ENCODE measurements at places on chromosomes 1 and 21.

- no peak for DNase-seq
Measured at GRCh38 chr1:184826001-184826400, 71.3 kb upstream of the EDEM3 start.

- no peak for DNase-seq
Measured at GRCh38 chr1:3922201-3922725, 22.2 kb upstream of the C1orf174 start.

GRCh38 chr1:65422241-65423203, 2.1 kb downstream of the LEPR start:
- no peak for DNase-seq

DNA sequence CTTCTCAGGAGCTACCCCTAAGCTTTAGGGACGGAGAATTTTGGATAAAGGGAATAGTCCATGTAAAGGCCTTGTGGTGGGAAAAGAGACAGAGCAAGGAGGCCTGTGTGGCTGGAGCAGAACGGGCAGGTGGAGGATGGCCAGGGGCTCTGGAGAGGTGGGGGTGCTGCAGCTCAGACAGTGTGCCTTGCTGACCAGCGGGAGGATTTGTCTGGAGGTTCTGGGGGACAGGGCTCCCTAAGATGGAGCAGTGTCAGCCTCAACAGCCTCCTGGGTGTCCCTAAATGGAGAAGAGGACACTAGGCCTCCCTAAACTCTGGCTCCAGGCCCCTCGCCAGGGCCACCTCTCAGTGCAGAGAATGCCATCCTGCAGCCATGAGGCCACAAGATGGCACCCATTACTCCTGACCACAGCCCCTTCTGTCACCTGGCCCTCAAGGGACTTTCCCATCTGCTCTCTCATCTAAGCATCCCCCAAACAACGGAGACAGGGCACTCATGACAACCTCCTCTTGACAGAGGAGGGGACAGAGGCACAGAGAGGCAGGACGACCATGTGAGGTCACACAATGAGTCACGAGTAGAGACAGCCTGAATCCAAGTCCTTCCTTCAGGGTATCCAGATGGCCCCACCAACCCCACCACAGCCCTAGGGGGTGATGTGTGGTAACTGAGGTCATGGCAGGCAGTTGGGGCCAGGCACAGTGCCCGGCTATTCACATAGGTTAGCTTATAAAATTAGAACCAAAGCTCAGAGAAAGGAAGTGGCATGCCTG, 94.7 kb downstream of the DMRTB1 start:
- DNase-seq = no peak

- DNase-seq = no peak
Measured at GRCh38 chr1:46802081-46802480, 3.2 kb downstream of the CYP4B1 start.

All from activated T-helper 2 cell treated with anti-CD3 and anti-CD28 coated beads, Interferon-gamma antibody, Interleukin-2, Interleukin-4, amounts not matched to agents 10 μg/mL and 5 μg/mL and 100 μg/mL, durations not matched to agents 14 hours and 24 hours and 36 hours (primary cell).